ENCODE measurements at places on chromosomes 2 and 18.

- no peak for DNase-seq
These were observed 52.5 kb downstream of the SDC1 start for GRCh38 chr2:20172273-20173055.

DNA sequence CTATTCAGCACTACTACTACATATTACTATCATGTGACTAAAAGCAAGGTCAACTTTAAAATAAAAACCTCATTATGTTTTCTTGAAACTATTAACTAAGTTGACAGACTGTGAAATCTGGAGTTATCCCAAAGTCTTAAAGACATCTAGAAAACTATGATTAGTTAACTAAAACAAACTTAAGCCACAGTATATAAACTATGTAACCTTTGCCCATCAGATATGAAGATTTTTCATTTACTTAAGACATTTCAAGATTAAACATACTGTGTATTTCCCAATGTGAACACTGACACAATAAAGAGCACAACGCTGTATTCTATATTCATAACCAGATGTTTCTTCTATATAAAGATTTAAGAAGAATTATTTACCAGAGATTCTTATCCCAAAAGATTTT, 33.5 kb upstream of the CACNB4 start:
- DNase-seq: no peak

DNA sequence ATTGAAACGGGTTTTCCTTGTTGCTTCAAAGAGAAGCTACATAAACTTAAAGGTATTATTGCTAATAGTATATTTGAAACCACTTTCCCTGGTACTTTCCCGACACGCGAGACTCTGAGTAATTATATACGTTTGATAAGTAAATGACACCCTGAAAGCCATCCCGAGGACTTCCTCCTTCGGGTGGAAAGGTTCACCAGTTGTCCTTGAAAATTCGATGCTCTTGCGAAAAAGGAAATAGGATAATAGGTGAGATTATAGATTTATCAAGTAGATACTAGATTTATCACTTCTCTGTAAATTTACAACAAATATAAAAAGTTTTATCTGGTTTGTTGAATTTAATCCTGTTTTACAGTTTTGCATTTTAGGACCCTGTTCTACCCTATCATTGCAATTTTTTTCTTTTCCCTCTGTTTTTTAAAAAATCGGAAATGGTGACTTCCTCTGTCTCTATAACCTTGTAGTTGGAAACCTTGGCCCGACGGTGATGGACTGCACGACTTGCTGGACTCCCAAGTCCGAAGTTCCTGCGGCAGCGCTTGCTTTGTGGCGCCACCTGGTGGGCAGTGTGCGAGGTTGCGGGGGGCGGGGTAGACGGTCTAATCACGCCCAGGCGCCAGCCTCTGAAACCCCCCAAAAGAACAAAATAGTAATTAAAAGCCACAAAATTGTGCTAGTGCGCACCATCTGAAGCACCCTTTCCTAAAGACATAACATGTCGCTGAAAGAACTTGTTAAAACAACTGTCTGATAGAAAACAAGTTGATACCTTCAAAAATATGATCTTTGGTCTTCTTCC, 972 bp upstream of the DLX2 start:
- DNase-seq: peak; percentile 82

DNA sequence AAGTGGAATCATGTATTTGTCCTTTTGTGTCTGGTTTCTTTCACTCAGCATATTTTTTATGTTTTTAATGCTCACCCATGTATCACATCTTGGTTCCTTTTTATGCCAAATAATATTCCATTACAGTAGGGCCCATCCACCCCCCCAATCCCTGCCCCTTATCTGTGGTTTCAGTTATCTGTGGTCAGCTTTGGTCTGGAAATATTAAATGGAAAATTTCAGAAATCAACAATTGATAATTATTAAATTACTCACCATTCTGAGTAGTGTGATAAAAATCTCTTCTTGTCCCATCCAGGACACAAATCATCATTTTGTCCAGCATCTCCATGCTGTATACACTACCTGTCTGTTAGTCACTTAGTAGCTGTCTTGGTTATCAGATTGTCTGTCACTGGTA, 66.7 kb downstream of the BIRC6 start:
- DNase-seq: no peak

GRCh38 chr2:96157649-96158553, 12.7 kb upstream of the DUSP2 start:
- peak; percentile 42 for DNase-seq

GRCh38 chr18:79571211-79572092, 108.2 kb upstream of the CTDP1 start:
- DNase-seq: no peak

GRCh38 chr2:118250463-118250862, 162.2 kb downstream of the INSIG2 start:
- DNase-seq: no peak

- no peak for DNase-seq
These were observed 72.1 kb downstream of the PSMG2 start for GRCh38 chr18:12774982-12775381.

DNA sequence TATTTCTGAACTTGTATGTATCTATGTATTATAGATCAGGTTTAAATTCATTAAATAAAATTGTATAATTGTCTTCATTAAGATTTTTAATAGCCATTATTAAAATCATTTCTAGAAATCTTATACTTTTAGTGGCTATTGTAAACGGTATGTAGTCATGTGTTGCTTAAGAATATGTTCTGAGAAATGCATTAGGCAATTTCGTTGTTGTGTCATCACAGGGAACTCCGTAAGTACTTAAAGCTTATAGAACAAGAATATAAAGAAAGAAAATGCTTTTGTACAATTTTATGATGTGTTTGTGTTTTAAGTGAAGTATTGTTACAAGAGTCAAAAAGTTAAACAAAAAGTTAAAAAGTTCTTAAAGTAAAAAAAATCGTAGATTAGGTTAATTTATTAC, 765.8 kb downstream of the METTL4 start:
- no peak for DNase-seq

Measured in psoas muscle (tissue), 8 donors.